Mesenchymal stem cell (in vitro differentiated cells and primary cell): ENCODE measurements at places on chromosomes 2 and 18.

GRCh38 chr2:100275200-100275589 lies 47.1 kb downstream of the LONRF2 start:
- no peak for DNase-seq

DNA sequence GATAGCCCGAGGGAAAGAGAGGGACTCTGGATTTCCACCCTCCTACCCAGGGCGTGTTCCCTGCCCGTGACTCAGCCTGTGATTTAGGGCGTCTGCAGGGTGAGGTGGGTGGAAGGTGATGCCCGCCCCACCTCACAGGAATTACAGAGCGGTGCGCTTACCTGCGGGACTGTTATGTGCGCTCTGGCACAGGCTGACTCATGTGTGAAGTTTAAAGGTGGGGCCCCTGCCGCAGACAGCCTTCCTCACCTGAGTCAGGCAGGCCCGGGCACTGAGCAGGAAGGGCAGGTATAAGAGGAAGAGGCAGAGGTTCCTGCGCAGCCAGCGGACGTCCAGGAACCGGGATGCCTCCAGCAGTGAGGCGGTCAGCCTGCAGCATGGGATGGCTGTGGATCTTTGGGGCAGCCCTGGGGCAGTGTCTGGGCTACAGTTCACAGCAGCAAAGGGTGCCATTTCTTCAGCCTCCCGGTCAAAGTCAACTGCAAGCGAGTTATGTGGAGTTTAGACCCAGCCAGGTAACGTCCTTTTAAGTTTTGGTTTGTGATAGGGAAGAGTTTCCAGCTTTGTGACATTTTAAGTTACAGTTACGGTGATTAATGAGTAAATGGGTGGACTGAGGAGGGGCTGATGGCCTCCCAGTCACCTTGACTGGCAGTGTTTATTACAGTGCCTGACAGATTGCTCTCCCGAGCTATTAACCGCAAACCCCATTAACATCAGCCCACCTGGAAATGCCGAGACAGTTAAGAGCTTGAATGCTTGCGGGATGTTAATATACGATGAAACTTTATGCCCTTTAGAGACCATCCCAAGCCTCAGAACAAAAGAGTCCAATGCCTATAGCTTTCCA lies 141.6 kb upstream of the TTC39C start:
- no peak for DNase-seq

GRCh38 chr2:198615972-198616371 lies 811.6 kb downstream of the PLCL1 start:
- peak; percentile 12 for DNase-seq

DNA sequence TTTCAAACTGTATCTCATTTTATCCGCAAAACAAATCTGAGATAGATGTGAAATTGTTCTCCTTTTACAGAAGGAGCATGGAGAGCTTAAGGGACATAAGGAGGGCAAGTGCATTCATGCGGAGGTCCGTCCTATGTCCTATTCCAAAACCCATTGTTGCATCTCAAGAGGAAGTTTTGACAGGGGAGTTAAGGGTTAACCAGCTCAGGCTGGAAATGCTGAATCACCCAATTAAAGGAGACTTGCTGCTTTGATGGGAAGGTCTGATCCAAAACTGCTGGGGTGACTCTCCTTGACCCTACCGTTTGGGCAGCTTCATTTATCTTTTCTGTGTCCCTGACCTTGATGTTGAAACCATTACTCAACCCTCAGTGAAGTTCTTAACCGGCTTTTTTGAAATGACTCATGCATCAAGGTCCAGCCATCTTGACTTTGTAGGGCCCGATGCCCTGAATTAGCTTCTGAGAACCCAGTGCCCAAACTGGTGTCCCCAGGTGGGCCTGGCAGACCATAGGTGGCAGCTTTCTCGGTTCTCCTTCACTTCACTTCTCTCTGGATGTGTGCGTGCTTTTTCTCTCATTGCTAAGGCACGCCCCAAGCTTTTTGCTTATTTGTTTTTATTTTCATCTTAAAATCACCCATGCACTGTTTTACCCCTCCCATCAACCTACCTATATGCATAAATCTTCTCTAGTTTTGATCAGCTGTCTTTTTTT lies 15.9 kb upstream of the TXNDC2 start:
- peak; percentile 88 for DNase-seq

GRCh38 chr2:4096978-4097766 lies 393.8 kb downstream of the DCDC2C start:
- no peak for DNase-seq

DNA sequence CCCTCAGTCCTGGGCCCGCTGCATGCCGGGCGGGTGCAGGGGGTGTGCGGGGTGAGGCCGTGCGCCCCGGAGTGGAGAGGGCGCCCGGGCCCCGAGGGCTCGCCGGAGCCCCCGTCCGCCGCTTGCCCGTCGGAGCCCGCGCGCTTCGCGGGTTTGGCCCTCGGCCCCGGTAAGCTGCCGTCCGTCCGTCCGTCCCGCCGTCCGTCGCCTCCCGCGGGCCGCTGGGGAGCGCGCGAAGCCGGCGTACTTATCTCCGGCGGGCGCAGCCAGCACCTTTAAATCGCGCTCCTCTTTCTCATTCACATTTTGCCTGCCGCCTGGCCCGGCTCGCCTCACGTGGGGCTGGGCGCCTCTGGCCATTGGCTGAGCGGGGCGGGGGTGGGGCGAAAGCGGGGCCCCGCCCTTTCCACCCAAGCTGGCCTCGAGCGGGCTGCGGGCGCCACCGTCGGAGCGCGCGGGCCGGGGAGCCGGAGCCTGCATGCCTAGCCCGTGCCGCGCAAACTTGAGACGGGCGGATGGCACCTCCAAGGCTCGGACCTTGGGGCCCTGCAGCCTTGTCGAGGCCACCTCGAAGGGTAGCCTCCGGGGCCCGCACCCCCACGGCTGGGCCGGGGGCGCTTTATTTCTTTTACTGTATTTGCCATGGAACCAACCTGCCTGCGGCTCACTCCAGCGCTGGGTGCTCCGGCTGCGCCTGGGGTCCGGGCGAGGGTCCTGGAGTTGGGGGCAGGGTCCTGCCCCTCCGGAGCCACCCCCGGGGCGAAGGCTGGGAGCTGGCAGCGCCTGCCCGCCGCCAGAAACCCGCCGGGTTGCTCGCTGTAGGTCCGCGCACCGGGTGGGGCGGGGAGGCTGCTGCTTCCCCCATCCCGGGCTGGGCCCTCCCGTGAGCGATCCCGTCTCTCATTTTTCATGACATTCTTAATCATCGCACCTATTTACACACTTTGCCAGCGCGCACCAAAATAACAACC lies at the start of gene GBX2:
Gene GBX2, minus strand, starts transcription at position 277 of the 971 bp plus-strand sequence. CDS start 415 bp downstream, outside the sequence.
- peak; percentile 49 for DNase-seq

- DNase-seq = no peak
These were observed 11.7 kb downstream of the D2HGDH start for GRCh38 chr2:241746084-241746483.

DNA sequence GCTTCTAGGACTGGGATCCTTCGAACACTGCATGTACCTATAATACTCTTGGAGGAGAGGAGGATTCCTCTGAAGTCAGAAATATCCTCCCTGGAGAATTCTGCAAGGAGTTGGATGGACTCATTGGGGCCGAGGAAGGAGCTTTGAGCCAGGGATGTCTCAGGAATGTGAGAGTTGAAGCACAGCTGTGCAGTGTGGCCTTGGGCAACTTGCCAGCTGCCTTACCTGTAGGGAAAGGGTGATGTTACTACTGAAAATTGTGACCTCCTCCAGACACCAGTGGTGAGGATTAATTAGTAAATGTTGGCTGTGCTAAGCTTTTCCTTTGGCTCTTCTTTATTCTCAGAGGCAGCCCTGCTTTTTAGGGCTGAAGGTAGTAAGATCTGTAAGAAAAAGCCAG lies 41.4 kb downstream of the FMNL2 start:
- no peak for DNase-seq

DNA sequence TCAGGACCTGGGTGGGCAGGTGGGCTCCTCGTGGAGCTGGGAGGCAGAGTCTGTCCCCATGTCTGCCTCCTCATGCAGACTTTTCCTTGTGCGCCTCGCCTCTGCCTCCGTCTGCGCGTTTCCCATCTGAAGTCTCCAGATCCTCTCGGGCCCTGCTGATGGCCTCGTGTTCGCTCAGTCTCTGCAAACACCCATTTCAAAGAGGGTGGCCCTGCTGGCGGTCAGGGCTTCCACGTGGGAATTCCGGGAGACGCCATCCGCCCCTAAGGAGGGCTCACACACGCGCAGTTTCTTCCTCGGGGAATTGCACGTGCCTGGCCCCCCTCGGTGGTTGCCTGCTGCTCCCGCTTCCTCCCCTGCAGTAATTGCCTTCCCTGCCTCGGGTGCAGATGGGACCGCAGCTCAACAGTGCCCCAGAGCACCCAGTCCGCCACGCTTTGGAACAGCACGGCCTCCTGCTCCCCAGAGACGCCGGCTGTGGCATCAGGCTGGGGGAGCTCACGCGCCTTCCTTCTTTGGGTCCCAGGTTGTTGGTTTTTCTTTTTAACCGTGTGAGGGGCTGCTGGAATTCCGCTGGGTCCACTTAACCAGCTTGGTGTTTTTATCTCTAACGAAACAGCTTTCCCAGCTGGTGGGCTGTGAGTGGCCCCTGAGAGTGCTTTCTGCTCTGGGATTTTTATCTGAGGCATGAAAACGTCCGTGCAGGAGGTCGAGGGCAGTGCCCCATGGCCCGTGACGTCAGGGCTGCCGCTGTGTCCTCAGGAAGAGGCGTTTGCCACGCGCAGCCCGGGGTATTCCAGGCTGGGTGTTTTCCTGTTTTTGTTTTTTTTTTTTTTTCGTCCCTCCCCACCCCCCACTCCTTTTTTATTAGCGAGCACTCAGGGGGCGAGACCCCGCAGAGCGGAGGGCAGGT lies 16.1 kb downstream of the NFATC1 start:
- DNase-seq = no peak

DNA sequence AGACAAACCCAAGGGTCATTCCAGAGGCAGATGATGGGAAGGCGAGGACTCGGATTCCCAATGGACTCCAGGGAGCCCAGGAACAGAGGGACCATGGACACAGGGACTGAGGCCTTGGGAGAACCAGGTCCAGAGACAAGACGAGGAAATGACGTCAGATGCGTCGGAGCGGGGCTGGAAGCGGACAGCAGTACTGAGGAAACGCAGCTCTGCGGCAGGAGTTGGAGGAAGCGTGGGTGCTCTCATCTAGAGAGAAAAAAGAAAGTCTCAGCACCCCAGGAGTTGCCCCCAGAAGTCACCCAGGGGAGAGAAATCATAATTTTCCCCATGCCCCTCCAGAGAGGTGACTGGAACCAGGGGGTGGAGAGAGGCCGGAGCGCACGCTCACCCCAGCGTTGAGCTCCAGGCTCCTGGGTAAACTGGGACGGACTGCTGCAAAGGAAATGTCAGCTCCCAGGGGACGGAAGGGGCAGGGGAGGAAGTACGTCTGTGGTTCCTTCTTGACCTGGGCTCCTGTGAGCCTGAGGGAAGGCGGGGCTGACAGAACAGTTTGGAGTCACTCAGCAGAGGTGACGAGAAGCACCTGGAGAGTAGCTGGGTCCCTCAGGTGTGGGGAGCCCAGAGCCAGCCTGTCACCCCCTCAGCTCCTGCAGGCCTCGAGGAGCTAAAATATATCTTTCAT lies 44.7 kb downstream of the CMPK2 start:
- no peak for DNase-seq

GRCh38 chr2:201127570-201127969 lies 11.6 kb downstream of the CFLAR start:
- DNase-seq = no peak

DNA sequence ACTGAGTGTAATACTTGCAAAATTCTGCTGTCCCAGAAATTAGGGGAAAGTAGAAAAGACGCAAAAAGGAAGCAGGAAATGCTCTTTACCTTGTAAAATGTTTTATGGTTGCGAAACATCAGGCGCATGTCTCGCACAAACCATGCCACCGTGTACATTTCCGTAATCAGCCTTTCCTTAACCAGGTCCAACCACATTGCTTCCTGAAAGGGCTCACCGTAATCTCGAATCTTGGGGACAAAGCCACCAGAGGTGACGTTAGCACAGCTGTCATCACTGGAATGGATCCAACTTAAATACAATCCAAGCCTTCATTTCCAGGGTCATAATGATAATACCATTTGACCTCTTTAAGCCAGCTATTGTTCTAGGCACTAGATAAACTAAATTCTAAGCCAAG lies 49.3 kb downstream of the SP110 start:
- no peak for DNase-seq

- DNase-seq = no peak
These were observed 7.1 kb downstream of the ACVR1 start for GRCh38 chr2:157868993-157869392.

GRCh38 chr18:394262-394986 lies 106.1 kb downstream of the COLEC12 start:
- no peak for DNase-seq

DNA sequence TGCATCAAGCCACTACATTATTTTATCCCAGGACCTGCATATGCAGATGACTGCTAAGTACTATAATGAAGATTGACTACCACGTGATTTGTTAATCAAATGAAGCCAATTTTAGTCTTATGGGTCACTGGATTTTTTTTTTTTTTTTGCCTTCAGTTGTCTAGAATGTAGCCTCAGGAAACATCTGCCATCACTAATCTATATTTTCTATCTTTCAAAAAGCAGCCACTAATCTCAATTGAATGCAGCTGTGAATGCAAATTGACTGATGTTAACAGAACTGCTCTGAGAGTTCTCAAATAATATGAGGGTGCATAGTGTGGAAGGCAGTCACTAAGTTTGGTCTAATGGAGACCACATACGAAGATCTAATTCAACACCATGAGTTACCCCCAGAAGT lies 106.3 kb downstream of the ABCA12 start:
- DNase-seq = no peak

GRCh38 chr18:48186131-48186766 lies 222.9 kb downstream of the ZBTB7C start:
- DNase-seq = no peak

DNA sequence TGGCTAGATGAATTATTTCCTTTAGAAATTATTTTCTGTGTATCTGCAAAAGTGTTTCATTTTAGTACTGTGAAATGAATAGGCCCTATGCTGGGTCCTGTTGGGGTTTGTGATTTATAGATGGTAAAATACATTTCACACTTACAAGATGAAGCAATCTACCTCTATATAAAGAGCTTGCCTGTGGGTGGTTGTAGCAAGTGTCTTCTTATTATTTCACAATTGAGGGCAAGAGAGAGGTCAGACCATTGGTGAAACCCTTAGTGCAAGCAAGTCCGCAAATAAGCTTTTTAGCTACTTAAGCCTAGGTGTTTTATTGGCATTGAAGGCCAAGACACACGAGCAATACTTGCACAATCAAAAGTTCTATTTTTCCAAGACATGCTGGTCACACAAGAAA lies 153.1 kb downstream of the FMNL2 start:
- DNase-seq = no peak

DNA sequence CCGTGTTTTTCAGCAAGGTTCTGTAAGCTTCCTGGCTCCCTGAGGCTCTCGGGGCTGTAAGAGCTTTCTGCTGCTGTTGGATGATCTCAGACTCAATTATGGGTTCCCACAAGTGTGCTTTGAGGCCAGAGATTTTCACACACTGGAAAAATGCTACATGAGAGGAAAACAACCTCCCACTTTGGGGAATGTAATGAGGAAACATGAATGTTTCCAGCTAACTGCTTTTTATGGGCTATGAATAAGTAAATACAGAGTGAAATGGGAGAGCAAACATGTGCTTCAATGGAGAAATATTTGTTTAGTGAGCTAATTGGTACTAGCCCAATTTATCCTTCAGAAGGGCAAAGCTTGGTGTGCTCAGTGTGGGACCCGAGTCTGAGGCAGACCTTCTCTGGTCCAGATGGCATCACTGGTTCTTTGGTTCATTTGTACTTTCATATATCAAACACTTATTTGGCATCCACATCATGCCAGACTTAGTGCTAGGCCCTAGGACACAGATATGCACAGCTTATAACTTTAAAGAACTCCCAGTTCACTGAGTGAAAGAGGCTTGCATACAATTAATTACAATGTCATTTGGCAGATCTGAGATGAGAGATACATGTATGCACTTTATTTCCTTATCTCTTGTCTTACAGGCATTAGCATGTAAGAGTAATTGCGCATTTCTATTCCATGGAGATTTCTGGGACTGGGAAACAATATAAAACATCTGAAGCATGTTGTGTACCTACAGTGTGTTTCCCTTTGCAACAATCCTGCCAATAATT lies 248.8 kb downstream of the RDH14 start:
- peak; percentile 73 for DNase-seq
